ENCODE measurements at places on chromosomes 12 and 14. TPM values are rescaled to one million over a fixed set of nuclear protein-coding genes. Genes with fewer than 3 reads are reported as not detected.

DNA sequence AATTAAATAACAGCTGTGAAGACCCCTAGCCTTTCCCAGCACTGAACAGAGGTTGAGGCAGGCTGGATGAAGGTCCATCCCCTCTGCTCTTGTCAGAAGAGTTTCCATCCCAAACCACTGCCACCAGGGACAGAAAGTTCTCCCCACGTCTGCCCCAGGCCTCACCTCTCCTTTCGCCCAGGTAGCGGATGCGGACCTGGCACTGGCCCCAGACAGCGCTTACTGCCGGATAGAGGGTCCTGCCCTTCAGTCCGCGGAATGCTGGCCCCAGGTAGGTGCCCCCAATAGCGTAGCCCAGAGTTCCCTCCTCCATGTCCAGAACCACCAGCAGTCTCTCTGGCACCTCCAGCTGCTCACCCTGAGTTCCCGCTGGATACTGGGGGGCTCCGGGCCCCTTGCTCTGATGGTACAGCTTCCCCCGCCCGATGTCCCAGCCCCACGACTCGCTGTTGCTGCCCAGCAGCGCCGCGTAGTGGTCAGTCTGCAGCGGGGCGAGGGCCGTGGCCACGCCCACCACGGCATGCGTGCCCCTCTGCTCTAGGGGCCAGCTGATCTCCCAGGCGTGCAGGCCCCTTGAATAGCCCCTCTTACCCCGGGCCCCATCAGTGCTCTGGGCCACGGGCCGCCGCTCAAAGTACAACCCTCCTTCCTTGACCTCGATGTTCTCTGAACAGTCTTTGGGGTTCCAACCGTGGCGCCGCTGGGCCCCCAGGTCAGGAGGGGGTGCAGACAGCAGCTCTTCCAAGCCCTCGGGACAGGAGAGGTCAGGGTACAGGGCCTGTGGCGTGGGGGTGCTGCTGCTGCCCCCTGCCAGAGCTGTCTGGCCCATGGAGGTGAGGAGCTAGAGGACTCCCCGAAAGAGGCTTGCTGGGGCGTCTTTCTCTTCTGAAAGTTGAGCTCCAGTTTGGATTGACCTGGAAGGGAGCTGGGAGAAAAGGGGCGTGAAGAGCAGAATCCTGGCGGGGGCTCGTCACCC is 742 bp downstream of the SPSB2 start:
- peaks cover 29% of the 10 kb centered on the region for H3K36me3 ChIP-seq
- H3K27me3 ChIP-seq: no peaks in the 10 kb centered on the region
- DNase-seq: peak; percentile 68
- H3K27ac ChIP-seq: peak overlapping the region; percentile 76
- H3K4me3 ChIP-seq: peak overlapping the region; percentile 73

- H3K4me1 ChIP-seq: no peaks in the 10 kb centered on the region
- no peak overlapping the region for H3K27ac ChIP-seq
- no peak overlapping the region for H3K4me3 ChIP-seq
Measured at GRCh38 chr12:129937426-129937825, 33.6 kb upstream of the TMEM132D start.

DNA sequence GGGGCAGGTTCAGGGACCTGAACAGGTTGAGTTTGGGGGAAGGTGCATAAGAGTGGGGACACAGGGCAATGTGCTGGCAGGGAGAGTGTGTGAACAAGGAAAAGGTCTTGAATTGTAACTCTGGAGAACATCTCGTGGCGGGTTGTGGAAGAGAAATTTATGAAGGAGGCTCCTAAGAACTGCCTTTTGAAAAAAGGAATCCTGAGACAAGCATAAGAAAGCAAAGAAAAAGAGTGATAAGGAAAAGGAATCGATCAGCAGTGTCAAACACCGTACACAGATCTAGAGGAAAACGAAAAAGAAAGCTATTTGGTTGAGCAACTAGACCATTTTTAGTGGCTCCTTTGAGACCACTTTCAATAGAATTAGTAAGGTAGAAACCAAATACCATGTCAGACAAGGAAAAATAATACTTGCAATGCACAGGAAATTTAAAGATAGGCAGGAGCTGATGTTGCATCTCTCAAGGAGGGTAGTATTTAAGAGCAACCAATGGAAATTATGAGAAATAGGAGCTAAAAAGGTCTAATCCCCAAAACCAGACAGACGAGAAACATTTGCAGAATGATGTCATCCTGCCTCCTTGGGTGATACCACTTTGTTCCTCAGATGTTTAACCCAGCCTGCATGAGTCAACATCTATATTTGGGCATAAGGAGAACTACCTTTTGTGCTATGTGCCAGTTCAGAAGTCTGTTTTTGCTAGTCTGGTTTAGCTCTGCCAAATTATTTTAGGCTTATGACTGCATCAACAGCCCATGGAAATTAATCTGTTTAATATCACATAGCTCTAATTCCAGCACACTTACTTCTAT is 64.5 kb upstream of the STK38L start:
- no peaks in the 10 kb centered on the region for H3K36me3 ChIP-seq
- no peak for DNase-seq
- no peak overlapping the region for H3K4me3 ChIP-seq
- H3K4me1 ChIP-seq: no peaks in the 10 kb centered on the region
- no peak overlapping the region for H3K27ac ChIP-seq

- DNase-seq: no peak
- peak overlapping the region; percentile 90 for H3K4me3 ChIP-seq
- no peaks in the 10 kb centered on the region for H3K36me3 ChIP-seq
Measured at GRCh38 chr12:27014859-27015729, 910 bp upstream of the TM7SF3 start.

GRCh38 chr12:1559676-1560091 is 34.7 kb downstream of the FBXL14 start:
- H3K4me3 ChIP-seq: no peak overlapping the region
- H3K27ac ChIP-seq: no peak overlapping the region
- H3K36me3 ChIP-seq: peaks cover 3% of the 10 kb centered on the region
- peak; percentile 82 for DNase-seq

DNA sequence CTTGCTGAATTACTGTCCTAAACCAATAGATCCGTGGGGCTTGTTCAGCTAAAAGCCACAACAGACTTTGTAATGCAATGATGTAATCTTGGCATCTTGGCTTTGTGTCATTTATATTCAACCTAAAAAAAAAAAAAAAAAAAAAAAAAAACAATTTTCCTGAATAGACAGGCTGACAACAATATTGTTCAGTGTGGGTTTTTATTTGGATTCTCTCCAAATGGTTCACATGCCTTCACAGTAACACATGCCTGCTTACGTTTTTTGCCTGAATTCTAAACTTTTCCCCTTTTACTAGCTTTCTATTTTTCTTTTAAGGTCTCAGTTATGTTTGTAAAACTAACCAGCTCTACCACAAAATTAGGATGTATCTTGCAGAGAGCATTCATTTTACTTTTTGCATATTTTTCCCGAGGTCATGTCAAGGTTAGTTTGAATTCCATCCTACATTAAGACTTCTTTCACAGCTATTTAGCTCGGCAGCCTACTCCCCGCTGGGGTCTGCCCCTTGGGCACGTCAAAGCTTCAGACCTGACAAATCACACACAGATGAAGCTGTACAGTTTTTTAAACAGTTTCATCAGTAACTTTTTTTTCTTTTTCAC is 213.7 kb upstream of the NPAS3 start:
- no peaks in the 10 kb centered on the region for H3K36me3 ChIP-seq
- no peaks in the 10 kb centered on the region for H3K27me3 ChIP-seq
- H3K4me1 ChIP-seq: peaks cover 6% of the 10 kb centered on the region
- peak overlapping the region; percentile 91 for H3K27ac ChIP-seq

GRCh38 chr12:105204127-105204526 is 31.8 kb downstream of the APPL2 start:
- no peaks in the 10 kb centered on the region for H3K27me3 ChIP-seq
- peaks cover 19% of the 10 kb centered on the region for H3K4me1 ChIP-seq
- no peak for DNase-seq
- H3K36me3 ChIP-seq: peaks cover 62% of the 10 kb centered on the region
- no peak overlapping the region for H3K27ac ChIP-seq
- no peak overlapping the region for H3K4me3 ChIP-seq

Gene GPR84
- 0.33 TPM for total RNA-seq

DNA sequence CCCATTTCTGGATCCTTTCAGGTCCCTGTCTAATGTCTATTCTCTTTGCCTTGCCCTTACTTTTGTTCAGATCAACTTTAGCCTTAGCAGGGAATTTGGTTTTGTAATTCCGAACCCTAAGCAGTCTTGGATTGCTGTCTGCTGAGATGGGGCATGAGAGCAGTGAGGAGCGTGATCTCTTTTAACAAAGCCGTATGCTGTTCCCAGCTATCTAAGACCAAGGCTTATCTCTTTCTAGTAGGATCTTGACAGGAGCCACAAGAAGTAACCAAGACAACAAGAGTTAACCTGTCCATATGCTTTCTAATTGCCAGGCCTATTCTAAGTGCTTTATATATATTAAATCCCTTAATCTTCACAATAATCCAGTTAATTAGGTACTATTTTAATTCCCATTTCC is 4.5 kb upstream of the DHRS7 start:
- H3K27ac ChIP-seq: no peak overlapping the region
- H3K36me3 ChIP-seq: no peaks in the 10 kb centered on the region
- no peaks in the 10 kb centered on the region for H3K27me3 ChIP-seq
- H3K4me1 ChIP-seq: no peaks in the 10 kb centered on the region
- no peak overlapping the region for H3K4me3 ChIP-seq

DNA sequence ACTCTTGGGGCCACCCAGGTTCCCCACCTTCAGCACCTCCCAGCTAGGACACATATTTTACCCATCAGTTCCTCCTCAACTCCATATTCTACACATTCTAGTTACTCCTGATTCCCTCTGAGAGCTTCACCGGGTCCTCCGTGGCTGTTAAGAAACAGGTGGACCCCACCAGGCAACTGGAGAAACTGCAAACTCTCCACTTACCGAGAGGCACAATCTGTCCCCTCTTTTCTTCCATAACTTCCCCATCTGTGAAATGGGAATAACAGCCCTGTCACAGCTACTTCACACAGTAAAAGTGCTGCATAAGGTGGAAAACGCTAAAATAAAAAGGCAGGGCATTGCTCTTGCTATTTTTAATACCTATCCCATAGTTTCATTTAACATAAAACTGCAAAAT is 1.5 kb downstream of the SLC7A8 start:
- H3K4me1 ChIP-seq: peaks cover 4% of the 10 kb centered on the region
- peak overlapping the region; percentile 54 for H3K4me3 ChIP-seq
- peak overlapping the region; percentile 10 for H3K27ac ChIP-seq
